ENCODE measurements at places on chromosomes 3 and 15. TPM values are rescaled to one million over a fixed set of nuclear protein-coding genes. Genes with fewer than 3 reads are reported as not detected.

- peak; percentile 82 for DNase-seq
Observed at GRCh38 chr15:65092911-65093792, 16.6 kb downstream of the KBTBD13 start.

DNA sequence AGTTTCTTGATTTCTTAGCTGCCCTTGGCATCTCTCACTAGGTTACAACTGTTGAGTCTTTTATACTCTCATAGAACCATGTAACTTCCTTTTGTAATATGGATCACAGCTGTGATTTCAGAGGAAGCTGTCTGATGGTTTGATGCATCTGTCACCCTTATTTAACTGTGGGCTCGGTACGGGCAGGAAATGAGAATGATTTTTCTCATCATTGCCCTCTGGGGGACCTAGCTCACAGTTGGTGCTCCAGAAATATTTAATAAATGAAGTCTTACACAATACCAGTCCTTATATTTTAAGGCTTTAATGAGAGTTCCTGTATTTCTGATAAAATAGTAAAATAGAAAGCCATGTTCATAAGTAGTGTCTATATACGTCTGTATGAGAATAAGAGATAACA lies 151.2 kb downstream of the EBLN2 start:
- DNase-seq = no peak

GRCh38 chr3:182906036-182906435 lies 74.3 kb downstream of the DCUN1D1 start:
- DNase-seq = no peak

The TJP1 gene
- total RNA-seq = 110 TPM

The LYSMD4 gene
- total RNA-seq = 14.7 TPM

DNA sequence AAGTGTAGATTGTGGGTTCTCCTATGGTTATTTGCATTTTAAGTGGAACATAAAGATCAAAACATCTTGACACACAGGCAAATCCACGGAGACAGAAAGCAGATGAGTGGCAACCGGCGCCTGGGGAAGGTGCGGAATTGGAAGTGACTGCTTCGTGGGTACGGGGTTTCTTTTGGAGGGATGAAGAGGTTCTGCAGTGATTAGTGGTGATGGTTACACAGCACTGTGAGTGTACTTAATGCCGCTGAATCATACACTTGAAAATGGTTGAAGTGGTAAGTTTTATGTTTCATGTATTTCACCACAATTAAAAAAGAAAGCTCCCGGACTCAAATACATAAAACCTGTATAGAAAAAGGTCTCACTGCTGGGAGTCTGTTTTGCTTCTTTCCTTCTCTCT lies 18.5 kb upstream of the VPS33B start:
- DNase-seq = no peak

DNA sequence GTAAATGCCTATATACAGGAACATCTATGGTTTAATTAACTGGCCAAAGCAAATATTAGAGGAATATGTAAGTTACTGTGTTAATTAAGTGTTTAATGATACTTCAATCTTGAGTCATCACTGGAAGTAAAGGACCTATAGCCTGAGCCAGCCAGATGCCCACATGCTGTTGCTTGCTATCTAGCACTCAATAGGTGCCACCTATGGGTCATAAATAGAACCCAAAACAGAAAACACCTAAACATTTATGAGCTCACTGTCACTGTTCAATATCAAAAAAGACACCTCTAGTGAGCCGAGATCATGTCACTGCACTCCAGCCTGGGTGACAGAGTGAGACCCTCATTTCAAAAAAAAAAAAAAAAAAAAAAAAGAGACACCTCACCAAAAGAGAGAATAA lies 48.4 kb upstream of the IP6K2 start:
- no peak for DNase-seq

The POLQ gene
- total RNA-seq = 2.5 TPM

GRCh38 chr15:44087578-44088465 lies 107.2 kb downstream of the FRMD5 start:
- DNase-seq = no peak

The FGF7 gene
- 137 TPM for total RNA-seq

The CCR5 gene
- 3.9 TPM for total RNA-seq

The CSPG4 gene
- 23.1 TPM for total RNA-seq

GRCh38 chr15:93859176-93859575 lies 372.2 kb upstream of the MCTP2 start:
- no peak for DNase-seq

GRCh38 chr15:44149224-44149623 lies 45.8 kb downstream of the FRMD5 start:
- DNase-seq = no peak

The NR1I2 gene
- total RNA-seq = not detected

DNA sequence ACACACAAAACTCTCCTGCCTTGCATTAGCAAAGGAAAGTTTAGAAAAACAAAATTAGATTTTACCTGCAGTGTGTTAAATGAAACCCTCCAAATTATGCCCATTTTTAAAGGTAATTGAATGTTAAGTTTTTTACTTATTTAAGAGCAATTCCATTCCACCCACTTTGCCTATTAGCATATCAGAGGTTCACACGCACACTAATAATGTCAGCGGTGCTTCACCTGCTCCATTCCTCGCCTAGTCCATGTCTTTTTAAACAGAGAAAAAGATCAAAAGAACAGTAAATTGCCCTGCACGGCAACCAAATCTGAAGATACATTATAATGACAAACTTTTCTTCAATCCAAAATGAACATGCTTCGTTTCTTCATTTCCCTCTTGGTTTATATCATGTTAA lies 97.3 kb upstream of the LRRN1 start:
- no peak for DNase-seq

DNA sequence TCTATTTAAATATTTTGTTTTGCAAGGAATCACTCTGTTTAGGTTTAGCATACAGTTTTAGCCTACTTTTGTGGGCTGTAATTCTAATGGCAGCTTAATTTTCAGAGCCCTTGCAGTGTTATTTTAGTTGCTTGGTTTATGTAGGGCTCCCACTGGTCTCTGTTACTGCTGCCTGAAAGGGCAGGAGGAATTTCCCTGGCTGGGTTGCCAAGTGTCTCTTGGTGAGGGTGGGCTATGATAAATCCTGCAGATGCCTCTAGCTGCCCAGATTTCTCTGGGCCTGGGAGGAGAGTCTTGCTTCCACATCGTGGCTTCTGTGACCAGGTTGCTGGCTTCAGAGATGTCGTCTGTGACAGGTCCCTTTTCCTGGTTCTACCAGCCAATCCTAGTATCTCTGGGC lies 36.2 kb downstream of the ILDR1 start:
- no peak for DNase-seq

DNA sequence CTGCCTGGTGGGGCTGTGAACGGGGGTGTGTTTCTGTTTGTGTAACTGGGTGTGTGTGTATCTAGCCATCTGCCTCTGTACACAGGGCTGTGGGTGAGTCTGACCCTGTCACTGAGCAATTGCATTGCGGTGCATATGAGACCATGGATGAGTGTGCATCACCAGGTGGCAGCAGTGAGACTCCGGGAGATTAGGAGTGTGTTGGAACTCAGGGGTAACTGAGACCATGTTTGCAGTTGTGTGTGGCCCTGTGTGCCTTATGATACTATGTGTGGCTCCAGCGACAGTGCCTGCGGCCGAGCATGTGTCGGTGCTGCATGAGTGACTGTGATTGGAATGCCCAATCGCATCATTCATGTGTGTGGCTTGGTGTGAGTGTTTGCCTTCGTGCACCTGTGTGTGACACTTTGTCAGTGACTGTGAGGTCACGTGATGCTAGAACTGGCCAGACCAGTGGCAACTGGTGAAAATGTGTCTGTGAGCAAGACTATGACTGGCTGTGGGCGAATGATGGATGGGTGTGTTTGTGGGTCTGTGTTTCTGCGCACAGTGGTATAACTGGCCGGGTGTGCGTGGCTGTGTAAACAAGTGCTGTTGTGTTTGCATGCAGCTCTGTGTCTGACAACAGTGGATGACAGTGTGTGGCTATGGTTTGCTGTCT lies 14.0 kb downstream of the VILL start:
- no peak for DNase-seq

The TM4SF4 gene
- not detected for total RNA-seq

The SLC38A3 gene
- 2.0 TPM for total RNA-seq

The MAGEL2 gene
- 2.0 TPM for total RNA-seq

The RARRES1 gene
- 742 TPM for total RNA-seq

The OR5H6 gene
- not detected for total RNA-seq

The PCOLCE2 gene
- 136 TPM for total RNA-seq

DNA sequence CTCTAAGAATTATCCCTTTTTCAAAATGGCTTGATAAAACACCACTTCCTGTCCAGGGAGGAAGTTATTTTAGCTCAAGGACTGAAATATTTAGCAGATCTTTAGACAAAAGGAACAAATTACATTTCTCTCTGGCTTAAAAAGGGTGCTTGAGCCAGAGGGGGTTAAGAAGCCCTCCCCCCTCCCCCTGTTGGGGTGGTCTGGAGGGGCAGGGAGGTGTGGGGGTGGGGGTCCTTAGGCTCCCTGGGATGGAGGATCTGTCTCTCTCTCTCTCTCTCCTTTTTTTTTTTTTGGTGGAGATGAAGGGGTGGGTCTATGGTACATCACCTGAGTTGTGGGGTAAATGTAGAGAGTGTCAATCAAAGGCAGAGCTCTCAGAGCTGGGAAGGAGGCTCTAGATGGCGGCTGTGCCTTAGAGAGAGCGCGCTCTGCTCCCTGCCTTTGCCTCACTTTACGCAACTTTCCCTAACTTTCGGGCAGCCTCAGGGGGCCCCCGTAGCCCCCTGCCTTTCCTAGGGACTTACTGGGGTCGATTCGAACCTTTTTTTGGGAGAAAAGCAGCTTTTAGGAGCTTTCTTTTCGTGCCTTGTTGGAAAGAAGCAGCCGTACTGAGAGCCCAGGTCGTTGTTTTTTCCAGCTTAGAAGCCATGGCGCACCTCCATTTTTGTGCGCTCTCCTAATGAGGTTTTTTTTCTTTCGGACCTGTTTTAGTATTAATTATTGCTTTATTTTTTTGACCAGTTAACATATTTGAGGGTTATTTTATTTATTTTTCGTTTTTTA lies at the start of gene CHD2:
Gene CHD2, plus strand, starts transcription at position 377 of the 783 bp plus-strand sequence. CDS start 914 bp downstream, outside the sequence.
- no peak for DNase-seq

The ANKUB1 gene
- total RNA-seq = not detected

DNA sequence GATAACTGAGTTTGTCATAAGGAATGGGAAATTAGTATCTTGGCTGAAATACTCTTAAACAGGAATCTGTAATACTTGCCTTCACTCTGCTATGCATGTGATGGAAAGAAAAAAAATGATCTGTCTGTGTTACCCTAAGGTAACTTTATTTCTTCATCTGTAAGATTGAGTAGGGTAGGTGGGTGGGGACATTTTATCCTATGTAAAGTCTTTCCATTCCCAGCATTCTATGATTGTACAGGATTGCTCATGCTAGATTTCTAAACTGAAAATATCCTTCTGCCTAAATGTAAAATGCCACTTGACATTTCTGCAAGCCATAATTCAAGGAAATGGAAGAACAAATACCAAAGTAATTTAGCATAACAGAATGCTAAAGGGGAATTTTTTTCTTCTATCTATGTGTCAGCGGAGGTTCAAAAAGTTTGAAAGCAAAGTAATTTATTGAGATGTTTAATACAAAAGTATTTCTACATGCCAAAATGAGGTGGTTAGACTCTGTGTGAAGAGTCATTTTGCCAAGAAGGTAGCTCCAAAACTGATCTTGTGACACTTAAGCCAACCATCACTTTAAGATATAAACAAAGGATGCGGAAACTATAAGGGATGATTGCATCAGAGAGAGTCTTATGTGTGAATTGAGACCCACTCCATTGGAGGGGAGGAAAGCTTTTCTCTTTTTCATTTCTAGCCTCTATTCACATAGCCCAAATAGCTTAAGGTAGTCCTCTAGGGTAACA lies 46.6 kb upstream of the SERPINI2 start:
- DNase-seq = no peak

- DNase-seq = no peak
Observed at GRCh38 chr3:29696311-29696710, 415.4 kb downstream of the RBMS3 start.

The PAQR5 gene
- 9.1 TPM for total RNA-seq

DNA sequence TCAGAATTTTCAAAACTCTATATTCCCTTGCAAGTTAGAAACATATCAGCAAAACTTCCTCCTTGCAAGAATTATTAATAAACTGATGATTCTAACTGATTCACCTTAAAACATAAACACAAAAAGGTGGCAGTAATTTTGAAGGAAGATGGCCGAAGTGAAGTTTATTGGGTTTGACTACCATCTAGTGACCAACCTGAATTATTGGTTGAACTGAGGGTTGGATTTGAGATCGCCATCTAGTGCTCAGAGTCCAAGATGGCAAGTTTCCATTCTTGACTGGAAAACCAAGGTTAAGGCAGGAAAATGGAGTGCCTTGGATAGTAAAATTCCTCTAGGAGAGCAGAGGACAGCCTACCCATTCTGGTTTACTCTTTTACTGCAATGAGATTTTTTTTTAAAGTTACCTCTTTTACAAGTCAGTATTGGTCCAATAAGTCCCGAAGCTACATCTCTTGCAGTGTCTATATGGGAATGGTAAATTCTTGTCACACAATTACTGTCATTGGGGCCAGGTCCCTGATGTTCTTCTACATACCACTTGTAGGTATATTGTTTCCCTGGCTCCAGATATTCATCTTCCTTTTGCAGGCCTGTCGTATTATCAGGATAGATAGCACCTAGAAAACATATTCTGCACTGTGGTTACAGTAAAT lies 51.6 kb upstream of the CP start:
- no peak for DNase-seq

The SHC4 gene
- total RNA-seq = 0.25 TPM

GRCh38 chr3:119418641-119419040 lies 44.8 kb downstream of the TMEM39A start:
- DNase-seq = no peak

DNA sequence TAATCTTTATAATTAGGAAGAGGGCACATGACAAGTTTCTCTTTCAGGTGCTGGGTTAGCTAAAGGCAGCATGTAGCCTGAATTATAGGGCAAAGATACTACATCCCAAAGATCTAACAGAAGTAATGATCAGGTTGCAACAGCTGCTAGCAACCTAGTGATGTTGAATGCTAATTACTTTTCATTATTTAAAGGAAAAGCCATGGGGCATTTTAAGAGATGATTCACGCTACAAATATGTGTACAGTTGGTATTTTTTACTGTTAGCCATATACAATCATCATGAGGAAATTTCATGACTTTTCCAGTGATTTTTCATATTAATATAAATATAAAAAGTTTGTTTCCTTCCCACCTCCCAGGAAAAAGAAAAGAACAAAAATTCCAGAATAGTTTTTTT lies 43.0 kb downstream of the NEK10 start:
- DNase-seq = no peak

DNA sequence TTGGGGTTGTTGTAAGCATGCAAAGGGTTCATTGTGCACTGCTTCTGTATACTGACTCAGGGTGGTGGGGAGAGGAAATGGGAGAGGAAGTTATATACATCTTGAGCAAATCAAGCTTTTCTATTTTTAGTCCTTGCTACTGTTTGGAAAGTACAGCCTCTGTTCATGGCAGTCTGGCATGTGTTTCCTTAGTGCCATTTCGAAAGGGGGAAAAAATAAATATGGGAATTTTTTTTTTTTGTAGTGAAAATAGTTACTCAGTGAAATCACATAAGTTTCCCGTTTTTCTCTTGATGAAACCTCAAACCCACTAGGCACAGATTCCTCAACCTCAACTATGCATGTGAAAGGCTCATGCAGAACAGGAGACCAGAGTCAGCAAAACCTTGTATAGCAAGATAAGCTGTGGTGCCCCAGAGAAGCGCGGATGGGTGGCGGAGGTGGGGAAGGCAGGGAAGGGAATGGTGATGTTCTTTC lies 353.3 kb downstream of the LPP start:
- DNase-seq = no peak
